ENCODE measurements at places on chromosomes 5 and 9.

DNA sequence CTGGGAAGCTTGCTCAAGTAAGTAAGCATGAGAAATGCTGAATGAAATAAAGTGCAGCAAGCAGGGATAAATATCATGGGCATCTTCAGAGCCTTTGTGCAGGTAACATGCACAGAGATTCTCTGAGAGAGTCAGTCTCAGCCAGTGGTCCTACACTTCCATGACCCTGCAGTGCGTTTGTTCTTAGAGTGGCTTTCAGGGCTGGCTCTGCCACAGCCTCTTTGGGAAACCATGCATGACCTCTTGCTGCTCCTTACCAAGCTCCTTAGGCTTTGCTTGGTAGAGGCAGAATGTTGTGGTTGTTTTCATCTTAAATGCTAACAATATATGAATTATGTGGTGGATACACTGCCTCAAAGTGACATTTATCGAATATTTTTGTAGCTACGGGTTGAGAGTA lies 5.4 kb downstream of the SYK start:
- DNase-seq: no peak

DNA sequence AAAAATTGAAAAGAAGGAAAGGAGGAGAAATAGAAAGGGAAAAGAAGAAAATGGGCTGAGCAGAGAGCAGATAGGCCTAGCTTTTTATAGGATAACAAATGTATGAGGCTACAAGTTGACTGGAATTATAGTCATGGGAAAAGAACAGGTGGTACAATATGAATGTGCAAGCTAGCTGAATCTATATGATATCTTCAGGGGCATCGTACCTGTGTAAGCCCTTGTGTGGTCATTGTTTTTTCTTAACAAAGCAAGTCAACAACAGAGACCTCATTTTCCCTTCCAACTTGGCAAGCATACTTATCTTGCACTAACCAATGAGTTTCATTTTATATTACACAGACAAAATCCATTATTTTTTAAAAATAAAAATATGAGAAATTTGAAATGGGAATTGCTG lies 259.2 kb downstream of the KCTD16 start:
- DNase-seq: no peak

GRCh38 chr5:131756942-131757341 lies 39.9 kb downstream of the FNIP1 start:
- DNase-seq: no peak

DNA sequence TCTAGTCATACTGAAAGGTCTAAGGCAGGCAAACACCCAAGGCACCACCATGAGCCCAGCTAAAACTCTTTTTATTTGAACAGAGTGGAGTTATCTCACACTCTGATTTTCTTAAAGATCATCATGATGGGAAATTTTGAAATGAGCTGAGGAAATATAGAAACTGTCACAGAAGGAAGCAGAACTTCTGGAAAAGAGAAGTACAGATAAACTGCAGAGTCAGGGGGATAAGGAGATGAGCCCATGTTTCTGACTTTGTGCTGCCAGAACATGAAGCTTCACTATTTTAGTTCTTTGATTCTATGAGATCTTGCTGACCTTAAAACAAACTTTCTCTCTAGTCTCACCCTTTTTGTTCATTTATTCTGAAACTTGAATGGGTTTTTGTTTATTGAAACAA lies 406.5 kb upstream of the EDIL3 start:
- DNase-seq: no peak

DNA sequence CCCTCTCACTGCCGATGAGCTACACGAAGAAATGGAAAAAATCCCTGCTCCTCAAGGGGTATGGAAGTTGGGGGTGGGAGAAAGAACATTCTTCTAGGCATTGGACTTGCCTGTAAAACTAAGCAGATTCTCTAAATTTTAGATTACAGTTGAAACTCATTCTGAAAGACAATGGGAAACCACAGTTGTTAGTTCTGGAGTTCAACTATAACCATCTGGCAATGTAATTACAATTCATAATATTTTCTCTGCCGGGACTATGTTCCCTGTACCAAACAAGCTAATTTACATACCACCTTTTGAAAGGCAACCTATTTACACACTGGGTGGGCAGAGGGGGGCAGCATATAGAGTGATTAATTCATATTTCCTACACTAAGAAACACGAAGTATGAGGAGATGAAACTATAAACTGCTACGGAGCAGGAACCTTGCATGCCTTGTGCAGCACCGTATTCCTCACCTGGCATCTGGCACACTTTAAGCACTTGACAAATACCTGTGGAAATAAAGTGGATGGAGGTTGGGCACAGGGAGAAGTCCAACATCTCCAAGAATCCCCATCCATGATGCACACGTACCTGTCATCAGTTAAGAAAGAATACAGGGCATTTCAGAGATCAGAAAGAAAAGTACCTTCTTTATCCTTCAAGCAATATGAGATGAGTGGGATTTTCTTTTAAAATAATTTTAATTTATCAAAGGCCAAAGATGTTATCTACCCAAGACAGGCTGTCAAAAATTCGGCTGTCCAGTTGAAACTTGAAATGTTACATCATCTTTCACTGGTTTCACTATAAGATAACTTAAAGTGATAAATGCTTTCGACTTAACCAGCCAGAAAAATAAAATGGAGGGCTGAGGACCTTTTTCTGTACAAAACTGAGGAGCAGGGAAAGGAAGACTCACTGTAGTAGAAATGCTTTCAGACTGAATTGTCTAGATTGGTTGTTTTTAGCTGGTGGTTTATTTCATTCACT lies 54.2 kb downstream of the SSBP2 start:
- DNase-seq: no peak

DNA sequence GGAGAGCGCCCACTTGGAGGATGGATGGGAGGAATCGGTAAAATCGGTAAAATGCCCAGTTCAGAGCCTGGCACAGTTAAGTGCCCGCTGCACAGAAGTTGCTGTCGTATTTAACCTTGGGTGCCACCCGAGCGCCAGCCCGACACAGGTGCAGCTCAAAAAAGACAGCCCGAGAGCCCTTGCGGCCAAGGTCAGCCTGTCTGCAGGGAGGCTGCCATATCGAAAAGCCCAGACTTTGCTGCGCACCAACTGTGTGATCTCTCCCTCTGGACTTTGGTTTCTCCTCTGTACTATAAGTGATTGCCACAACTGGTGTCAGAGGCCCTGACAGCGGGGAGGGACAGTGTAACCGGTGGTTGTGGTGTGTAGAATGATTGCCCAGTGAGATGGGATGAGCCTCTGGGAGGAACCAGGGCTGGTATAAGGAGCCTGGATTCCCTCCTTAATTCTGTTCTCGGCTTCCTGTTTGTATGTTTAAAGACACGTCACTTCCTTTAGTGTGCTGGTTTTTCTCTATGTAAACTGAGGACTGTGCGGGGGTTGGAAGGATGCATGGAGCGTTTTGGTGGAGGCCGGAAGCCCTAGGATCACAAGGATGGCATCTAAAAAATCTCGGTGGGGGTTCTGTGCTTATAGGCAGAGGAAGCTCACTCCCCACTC lies 792 bp downstream of the NTMT1 start:
- DNase-seq: no peak

DNA sequence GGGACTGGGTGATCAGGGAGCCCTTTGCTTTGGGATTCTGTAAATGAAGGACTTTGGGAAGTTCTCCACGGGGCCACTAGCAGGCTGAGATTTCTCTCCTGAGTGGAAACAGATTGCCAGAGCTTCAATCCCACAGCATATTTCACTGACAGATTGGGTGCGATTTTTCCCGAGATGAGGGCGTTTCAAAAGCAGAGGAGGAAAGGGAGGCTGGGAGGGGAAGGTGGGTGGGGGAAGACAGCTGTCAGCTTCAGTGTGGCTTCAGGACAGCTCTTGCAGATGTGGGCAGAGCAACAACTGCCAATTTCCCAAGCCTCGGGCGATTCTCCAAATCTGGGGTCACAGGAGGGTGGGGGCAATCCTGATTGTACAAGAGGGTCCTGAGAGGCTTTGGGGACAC lies 258.5 kb upstream of the ADRA1B start:
- no peak for DNase-seq

DNA sequence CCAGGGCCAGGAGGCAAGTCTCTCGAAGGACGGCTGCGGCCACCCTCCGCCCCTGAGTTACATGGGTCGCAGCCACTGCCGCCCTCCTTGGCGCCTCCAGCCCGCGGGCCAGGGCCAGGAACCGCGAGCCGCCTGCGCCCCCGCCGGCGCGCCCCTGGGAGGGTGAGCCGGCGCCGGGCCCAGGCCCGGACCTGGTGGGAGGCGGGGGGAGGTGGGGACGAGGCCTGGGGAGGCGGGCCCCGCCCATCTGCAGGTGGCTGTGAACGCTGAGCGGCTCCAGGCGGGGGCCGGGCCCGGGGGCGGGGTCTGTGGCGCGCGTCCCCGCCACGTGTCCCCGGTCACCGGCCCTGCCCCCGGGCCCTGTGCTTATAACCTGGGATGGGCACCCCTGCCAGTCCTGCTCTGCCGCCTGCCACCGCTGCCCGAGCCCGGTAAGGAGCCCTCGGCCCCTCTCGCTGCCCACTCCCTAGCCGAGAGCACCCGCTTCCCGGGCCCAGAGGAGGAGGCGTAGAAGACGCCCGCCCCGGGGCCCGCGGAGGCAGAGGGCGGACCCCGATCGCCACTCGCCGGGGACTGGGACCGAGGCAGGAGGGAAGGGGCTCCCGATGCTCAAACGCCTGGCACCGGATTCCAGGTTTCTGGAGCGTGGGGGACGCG lies at the start of gene ASS1:
Gene ASS1 (plus strand): TSS at position 397 of the 657 bp plus-strand sequence. CDS start 7,268 bp downstream, outside the sequence.
- no peak for DNase-seq

- no peak for DNase-seq
These were observed 6.1 kb downstream of the NPR2 start for GRCh38 chr9:35797311-35798109.

DNA sequence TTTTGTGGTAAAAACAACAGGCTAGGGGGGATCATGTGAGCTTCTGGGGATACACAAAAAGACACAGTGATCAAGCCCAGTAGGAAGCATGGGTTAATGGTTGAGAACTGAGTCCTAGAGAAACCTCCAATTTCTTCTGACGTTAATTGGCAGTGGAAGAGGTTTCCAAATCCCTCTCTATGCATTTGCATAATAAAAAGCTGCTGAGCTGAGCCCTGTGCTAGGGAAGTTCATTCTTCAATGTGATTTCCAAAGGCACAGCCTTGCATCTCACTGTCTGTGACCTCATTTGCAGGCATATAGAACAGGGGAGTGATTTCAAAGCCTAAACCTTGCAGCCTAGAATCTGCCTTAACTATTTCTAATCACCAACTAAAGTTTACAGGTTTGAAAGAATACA lies 812 bp downstream of the DNAH5 start:
- no peak for DNase-seq

DNA sequence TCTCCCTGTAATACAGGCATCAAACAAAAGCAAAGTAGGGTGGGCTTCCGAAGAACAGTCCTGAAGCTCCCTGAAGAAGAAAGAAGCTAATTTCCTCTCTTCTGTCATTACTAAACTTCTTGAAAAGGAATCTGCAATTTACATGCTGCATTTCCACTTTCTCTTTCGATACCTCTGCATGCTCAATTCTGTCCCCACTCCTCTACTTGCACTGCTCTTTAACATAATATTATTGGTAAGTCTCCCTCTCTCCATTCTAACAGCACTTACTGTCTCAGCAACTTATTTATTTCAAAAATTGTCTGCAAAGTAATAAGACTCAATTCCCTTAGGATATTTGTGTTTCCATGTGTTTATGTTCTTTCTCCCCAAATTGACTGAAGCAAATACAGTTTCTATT lies 3.9 kb upstream of the PLPP1 start:
- no peak for DNase-seq

- DNase-seq: no peak
These were observed 14.8 kb upstream of the CLIC3 start for GRCh38 chr9:137011156-137011555.

GRCh38 chr5:120413686-120414085 lies 50.4 kb upstream of the PRR16 start:
- DNase-seq: no peak

DNA sequence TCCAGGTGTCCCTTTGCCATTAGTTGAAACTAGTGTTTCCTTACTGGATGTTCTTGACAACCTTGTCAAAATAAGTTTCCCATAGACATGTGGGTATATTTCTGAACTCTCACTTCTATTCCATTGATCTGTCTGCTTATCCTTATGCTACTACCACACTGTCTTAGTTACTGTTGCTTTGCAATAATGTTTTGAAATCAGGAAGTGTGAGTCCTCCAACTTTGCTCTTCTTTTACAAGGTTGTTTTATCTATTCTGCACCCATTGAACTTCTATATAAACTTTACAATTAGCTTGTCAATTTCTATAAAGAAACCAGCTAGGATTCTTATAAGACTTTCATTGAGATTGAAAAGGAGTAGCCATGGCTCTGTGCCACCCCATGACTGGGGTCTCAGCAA lies 24.3 kb downstream of the CD14 start:
- DNase-seq: no peak

GRCh38 chr9:93595461-93595860 lies 19.1 kb downstream of the PHF2 start:
- DNase-seq: no peak

DNA sequence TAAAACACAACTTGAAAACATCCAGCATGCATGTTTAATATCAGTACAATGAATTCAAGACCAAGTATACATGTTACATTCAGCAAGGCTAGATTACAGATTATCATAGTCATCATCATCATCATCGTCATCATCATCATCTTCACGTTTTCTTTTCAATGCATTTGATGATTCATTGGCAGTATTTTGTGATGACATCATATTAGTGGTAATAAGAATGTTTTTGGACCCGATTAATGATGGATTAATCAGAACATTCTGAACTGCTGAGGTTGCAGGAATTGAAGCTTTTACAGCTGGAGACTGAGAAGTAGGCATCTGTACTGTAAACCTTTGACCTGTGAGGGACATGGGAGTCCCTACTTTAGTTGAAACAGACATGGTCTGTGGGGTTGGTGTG lies 4.5 kb downstream of the AK6 start:
- no peak for DNase-seq

DNA sequence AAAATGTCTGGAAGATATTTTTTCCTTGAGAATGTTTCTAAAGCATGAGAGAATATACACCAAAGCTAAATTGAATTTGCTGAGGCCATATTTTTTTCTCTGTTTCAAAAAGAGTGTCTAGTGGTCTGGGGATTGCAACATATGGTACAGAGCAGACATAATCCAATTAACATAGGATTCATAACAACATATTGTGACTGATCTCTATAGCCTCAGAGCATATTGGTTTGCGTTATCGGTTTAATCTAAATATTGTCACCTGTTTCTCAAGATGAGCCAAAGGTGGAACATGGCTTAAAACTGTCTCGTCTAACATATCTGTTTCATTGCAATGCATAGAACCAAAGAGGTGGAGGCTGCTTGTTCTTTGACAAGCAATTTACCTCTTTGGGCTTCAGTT lies 3.9 kb downstream of the PPP3R2 start:
- DNase-seq: no peak

DNA sequence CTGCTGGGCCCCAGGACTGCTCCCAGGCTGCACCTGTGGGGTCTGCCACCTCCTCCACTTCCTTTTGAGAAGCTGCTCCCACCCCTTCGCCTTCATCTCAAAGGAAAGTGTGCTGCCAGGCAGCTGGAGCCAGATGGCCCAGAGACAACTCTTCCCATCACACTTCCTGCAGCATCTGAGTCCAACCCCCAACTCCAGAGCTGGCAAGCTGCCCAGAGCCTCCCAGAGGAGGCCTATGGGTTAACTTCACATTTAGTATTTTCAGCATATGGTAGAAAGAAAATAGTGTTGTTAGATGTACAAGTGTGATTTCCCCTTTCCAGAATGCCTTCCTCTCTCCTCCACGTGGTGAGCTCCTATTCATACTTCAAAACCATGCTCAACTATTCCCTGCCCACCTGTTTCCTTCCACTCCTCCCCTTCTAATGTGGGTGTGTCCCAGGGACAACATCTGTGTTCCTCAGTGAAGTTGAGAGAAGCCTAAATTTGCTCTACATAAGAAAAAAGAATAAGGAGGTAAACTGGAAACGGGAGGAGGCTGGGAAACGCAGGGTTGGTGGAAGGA lies 38.6 kb upstream of the KCNMB1 start:
- no peak for DNase-seq

Measured in iPS DF 6.9 (cell line).